NT2/D1 (cell line): ENCODE measurements at places on chromosomes 4 and X.

DNA sequence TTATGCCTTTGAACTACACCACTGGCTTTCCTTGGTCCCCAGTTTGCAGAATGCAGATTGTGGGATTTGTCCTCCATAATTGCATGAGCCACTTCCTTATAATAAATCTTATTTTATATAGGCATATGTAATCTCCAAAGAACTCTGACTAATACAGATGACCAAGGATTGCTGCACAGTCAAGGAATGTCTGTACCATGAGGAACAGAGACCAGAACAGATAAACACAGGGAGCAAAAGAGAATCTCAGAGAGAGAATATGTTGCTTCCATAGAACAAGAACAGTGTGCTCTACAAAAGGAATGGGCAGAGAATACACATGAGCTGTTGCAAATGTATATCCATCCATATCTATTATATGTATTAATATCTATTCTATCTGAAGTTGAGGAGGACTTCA, 111.1 kb downstream of the ADRA2C start:
- no peak for DNase-seq

- no peak for DNase-seq
Observed at GRCh38 chr4:183783306-183783705, 121.8 kb upstream of the STOX2 start.

- DNase-seq = no peak
Observed at GRCh38 chr4:38233727-38234480, 273.7 kb downstream of the PTTG2 start.

DNA sequence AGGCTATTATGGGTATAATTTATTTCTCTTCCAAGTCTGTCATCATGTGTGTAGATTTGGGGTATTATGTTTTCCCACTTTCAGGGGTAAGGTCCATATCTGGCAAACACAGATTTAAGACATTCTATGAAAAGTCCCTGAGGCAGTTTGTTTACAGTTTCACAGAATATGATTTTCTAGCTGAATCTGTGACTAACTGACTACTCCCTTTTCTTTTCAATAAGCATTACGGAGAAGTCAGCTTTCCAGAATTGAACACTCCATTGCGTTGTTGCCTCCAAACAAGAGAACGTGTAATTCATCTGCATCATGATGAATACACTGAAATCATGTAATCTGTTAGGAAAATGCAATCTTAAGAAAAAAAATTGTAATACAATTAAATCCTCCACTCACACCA, 226.7 kb upstream of the SFRP2 start:
- DNase-seq = no peak

DNA sequence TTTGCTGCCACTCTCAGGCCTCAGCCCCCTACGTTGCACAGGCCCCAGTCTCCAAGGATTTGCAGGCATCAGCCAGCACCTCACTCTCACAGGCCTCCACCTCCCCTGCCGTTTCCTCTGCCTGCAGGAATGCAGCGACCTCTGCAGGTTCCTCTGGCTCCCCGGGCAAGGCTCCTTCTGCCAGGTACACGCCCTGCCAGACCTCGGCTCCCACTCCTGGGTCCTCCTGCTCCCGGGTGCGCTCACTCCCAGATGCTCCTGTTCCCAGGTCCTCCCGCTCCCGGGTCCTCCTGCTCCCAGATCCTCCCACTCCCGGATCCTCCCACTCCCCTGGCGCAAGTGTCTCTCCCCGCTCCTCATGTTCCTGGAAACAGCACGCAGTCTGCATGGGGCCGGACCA, 144.4 kb upstream of the RADX start:
- DNase-seq = no peak

DNA sequence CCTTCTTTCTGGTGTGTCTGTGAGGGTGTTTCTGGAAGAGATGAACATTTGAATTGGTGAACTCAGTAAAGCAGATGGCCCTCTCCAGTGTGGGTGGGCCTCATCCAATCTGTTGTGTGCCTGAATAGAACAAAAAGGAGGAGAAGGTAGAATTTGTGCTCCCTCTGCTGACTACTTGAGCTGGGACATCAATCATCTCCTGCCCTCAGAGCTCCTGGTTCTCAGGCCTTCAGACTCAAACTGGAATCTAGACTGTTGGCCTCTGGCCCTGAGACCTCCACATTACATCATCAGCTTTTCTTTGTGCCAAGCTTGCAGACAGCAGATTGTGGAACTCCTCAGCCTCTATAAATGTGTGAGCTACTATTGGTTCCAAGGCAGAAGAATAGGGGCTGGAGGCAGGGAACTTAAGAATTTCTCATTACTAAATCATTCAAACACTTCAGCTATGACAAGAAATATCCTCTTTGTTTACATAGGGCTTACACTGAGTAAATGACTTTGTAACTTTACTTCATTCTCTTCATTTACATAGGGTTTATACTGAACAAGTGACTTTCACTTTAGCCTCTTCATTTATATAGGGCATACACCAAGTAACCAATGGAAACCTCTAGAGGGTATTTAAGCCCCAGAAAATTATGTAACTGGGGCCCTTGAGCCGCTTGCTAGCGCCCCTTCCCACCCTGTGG, 86.9 kb upstream of the NWD2 start:
- no peak for DNase-seq

DNA sequence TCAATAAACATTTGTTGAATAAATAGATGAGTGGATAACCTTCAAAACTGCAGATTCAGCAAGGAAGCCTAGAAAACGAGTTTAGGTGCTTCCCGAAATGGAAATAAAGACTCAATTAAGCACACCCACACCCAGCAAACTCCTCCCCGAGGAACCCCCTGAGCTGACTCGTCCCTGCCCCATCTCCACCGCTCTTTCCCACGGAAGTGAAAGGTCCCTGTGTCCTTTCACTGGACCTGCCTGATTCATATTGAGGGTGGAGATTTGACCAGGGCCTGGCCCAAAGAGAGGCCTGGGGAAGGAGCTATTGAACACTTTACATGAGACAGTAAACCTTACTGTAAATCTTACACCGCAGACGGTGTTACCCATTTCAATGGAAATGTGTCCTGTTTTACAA, 129.1 kb downstream of the CPZ start:
- no peak for DNase-seq

GRCh38 chrX:13487731-13488505, 81.5 kb upstream of the EGFL6 start:
- peak; percentile 63 for DNase-seq

- DNase-seq = no peak
Observed at GRCh38 chr4:139783741-139784484, 118.3 kb downstream of the MGST2 start.

- DNase-seq = peak; percentile 35
Observed at GRCh38 chr4:9979101-9979701, 42.1 kb downstream of the SLC2A9 start.

GRCh38 chr4:169314906-169315305, 44.1 kb upstream of the SH3RF1 start:
- no peak for DNase-seq

- peak; percentile 11 for DNase-seq
Observed at GRCh38 chrX:136028383-136028984, 43.2 kb downstream of the SLC9A6 start.

DNA sequence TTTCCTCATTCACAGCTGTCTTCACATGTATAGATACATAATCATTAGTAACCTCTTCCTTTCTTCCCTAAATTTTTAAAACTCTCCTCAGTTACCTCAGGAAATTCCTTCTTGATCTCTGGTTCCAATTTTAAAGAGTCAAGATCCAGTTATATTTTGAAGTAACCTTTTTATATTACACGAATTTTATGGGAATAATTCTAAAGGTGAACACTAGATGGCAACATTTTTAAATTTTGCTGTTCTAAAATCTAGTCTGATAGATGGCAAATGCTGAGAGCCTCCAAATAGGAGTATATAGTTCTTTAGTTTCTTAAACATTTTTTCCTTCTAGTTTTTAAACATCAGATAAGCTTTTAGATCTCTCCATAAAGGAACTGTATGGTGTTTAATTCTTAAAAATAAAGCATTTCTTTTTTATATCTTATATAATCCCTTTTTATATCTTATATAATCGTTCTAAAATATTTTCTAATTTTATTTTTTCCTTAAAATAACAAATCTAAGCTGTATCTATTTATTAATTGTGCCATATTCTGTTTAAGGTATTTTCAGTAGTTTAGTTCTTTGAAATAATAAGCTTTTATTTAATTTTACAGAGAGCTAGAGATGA, 37.9 kb upstream of the PAPSS1 start:
- DNase-seq = no peak

GRCh38 chrX:98114021-98114420, 1230.3 kb downstream of the RPA4 start:
- no peak for DNase-seq

- no peak for DNase-seq
Observed at GRCh38 chr4:1009542-1010394, 1.7 kb upstream of the FGFRL1 start.

DNA sequence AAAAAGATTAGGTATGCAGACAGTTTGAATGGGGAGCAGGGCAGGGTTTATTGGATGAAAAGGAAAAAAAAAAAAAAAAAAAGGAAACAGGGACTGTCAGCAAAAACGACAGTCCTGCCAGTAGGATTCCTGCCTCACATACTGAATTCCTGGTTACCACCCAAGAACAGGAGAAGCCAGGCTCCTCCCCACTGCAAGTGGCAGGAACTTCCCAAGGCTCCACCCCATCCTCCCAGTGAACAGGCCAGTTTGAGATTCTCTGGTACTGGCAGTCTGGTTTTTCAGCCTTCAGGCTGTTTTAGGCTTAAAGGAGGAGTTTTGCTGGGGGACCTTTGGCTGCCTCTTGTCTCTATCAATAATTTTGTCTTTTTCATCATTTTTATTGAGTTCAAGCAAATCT, 360.0 kb upstream of the CXorf51A start:
- peak; percentile 2 for DNase-seq

- DNase-seq = peak; percentile 25
Observed at GRCh38 chr4:169823685-169824084, 65.9 kb upstream of the HPF1 start.

GRCh38 chrX:41858161-41858775, 65.1 kb downstream of the CASK start:
- peak; percentile 2 for DNase-seq

- DNase-seq = no peak
Observed at GRCh38 chrX:13821738-13822137, 4.8 kb upstream of the GPM6B start.

GRCh38 chr4:36198068-36198808, 46.1 kb downstream of the ARAP2 start:
- DNase-seq = no peak

GRCh38 chrX:101485212-101485949, at the start of gene ARMCX4:
Gene ARMCX4 (plus strand): TSS chrX:101485456. CDS start chrX:101488590, 3,134 bp downstream.
- no peak for DNase-seq

DNA sequence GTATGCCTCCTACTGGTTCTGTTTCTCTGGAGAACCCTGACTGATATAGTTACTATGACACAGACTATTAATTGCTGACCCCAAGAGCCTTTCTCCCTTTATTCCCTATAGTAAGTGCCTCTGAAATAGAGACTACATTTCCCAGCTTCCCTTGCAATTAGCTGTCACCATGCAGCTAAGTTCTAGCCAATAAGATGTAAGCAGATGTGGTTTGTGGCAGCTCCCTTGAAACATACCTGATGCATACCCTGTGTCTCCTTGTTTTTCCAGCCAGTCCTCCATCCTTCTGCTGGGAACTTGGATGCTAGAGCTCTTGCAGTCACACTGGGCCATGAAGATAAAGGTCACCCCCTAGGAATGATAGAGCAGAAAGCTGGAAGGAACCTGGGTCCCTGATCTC, 9.7 kb upstream of the TMEM165 start:
- DNase-seq = no peak

GRCh38 chrX:63758011-63758410, 27.0 kb downstream of the ARHGEF9 start:
- no peak for DNase-seq

GRCh38 chrX:83511208-83511607, 3.1 kb downstream of the POU3F4 start:
- peak; percentile 43 for DNase-seq

- no peak for DNase-seq
Observed at GRCh38 chr4:72546456-72546855, 22.6 kb downstream of the ADAMTS3 start.

GRCh38 chr4:8837181-8837841, 34.3 kb downstream of the HMX1 start:
- peak; percentile 76 for DNase-seq

DNA sequence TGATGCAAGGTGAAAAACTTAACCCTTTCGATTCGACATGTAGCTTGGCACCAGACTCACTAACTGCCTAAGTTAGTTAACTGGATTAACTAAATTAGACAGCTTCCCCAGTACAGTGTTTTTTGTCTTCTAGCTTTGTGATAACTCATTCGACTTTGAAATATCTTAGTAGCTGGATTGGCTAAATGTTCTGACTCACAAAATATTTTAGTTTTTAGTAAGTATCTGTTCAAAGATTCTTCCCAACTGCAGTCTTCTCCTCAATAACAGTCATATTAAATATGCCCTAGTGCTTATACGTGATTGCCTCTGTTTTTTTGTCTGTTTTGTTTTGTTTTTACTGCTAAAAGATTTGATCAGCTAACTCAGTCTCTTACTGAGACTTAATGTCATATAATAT, 102.9 kb downstream of the KCNIP4 start:
- DNase-seq = no peak

DNA sequence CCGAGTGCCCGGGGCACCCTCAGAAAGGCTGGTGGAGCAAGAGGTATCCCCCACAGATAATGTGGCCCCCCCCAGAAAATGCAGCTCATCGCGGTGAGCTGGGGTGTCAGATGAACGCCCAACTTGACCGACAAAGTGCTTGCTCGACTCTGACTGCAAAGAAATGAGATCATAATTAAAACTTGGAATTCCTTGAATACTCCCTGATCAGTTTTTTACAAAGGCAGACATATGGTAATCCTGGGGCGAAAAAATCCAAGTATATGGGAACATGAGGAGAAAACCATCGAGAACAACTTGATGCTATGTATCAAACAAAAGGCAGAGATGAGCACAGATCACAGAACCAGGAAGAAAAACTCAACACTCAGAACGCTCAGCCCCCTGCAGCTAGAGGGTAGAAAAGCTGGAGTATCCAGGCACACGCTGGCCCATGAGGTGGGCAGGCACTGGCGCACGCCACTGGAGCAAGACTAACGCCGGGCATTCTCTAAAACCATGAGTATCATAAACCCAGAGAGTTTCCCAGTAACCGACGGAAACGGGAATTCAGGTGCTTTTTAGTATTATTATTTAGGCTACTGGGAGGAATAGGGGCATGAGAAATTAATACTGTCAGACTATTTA, 127.3 kb downstream of the AFAP1 start:
- no peak for DNase-seq

DNA sequence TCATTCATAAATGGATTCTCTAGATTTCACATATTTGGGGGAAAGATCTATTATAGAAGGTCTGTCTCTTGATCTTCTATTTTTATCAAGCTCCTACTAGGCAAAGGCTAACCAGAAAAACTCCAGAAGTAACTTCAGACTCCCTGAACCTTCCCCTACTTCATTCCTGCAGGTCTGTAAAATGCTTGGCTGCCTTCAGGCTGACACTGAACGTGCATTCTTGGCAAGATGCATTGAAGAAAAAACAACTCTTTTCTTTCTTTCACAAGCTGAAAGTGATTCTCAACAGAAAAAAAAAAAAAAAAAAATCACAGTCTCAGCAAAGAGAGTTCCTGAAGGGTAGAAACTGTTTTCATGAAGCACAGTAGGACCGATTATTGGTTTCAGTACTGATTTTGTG, 12.7 kb downstream of the OPHN1 start:
- no peak for DNase-seq

GRCh38 chr4:127162741-127163140, 470.0 kb upstream of the INTU start:
- DNase-seq = no peak
